ENCODE measurements at places on chromosomes 5 and 9.

DNA sequence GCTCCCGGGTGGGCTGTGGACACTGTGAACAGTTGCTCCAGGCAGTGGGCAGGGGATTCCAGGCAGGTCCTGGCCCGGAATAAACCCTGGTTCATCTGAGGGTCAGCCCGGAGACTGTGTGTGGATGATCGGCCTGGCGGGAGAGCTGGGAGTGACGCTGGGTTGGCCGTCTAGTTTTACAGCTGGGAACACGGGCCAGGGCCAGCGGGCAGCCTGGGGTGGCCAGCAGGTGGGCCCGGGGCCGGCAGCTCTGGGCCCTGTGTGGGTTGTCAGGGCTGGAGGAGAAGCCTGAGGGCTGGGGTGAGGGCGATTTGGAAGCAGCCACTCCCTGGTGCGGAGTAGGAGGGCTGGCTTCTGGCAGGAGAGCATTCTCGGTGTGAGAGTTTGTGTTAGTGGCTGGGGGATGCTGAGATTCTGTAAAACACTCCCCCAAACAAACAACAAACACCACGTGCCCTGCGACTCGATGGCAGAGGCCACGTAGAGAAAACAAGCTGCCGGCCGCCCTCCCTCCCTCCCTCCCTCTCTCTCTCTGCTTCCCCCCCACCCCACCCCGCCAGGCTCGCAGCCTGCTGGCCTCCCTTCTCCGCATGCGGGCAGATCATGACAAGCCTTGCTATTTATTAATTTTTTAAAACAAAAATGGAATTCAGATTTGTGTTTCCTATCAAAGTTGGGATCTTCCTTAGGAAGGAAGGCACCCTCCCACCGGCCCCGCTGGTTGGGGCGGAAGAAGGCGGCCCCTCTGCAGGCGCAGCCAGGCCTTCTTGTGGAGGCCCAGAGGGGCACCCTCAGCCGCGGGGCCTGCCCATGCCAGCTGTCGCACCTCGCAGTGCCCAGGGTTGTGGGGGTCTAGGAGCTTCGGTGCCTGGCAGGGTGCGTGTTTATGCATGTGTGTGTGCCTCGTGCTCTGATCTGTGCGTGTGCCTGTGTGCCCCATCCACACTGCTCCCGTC is 49.5 kb downstream of the RXRA start:
- DNase-seq, result no peak

DNA sequence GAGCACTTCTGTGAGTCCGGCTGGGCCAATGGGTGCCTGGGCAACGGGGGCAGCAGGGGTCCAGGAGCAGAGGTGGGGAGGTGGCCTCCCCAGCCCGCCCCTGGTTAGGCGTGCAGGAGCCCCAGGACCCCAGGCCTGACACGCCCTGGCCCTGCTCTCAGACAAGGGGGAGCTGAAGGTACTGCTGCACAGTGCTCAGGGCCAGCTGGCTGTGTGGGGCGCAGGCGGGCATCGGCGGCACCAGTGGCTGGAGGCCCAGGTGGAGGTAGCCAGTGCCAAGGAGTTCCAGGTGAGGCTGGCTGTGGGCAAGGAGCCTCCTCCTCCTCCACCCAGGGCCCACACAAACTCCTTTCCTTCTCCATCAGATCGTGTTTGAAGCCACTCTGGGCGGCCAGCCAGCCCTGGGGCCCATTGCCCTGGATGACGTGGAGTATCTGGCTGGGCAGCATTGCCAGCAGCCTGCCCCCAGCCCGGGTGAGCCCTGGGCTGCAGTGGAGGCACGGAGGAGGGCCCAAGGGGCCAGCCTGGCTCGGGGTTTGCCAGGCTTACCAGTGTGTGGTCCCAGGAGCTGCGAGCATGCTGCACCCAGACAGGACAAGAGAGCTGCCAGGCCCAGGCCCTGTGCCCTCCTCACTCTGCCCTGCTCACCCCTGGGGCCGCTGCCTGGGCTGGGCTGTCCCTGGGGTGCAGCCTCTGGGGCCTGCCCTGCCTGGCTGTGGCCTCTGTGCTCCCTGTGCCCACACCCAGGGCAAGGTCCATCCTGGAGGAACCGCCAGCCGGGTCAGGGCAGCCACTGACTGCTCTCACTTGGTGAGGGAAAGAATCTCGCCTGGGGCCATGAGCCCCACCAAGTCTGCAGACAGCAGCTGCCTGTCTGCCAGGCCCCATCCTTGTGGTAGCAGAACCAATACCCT is 7.0 kb downstream of the MAMDC4 start:
- peak; percentile 48 for DNase-seq

- DNase-seq, result no peak
Observed at GRCh38 chr9:120924698-120925534, 1.7 kb downstream of the TRAF1 start.

DNA sequence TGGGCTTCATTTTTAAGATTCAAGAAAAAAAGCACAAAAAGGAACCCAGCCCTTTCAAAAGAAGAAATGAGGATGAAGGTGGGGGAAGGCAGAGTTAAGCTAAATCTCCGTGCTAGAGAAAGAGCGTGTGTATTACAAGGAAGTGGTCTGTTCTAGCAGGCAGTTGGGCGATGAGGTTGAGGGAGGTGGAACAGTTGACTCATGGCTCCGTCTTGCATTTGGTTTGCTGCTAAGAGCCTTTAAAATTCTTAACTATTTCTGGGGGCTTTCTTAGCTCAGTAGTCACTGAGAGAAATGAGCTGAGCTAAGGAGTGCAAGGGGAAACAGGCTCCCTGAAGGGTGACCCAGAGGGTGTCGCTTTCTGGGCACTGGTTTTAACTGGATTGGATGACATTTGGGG is 117.4 kb downstream of the GCNT1 start:
- DNase-seq, result peak; percentile 25

DNA sequence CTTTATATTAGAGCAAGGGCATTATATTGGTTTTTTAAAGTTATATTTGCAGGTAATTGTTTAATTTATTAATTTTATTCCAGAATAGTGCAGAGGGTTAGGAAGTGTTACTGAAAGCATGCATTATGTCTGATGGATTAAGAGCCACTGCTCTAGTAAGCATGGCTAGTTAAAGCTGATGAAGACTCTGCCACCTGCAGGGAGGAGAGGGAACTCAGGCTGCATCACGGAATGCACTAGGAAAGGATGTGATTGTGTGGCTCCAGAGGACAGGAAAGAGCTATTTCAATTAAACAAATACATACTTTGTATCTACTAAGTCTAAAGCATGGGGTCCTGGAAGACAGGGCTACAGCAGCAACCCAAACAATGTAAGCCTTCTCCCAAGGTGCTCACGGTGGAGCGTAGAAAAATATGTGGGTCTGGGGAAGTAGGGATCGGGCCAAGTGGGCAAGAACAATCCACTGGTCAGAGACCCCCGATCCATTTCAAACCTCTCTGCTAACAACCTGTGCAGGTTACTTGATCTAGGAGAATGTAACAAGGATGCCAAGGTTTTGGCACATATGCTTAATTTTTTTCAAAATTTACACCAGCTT is 15.3 kb upstream of the GRXCR2 start:
- peak; percentile 73 for DNase-seq

GRCh38 chr5:72599519-72600370 is 92.5 kb upstream of the ZNF366 start:
- no peak for DNase-seq

- DNase-seq, result no peak
Observed at GRCh38 chr5:158816011-158816696, 283.6 kb downstream of the EBF1 start.

DNA sequence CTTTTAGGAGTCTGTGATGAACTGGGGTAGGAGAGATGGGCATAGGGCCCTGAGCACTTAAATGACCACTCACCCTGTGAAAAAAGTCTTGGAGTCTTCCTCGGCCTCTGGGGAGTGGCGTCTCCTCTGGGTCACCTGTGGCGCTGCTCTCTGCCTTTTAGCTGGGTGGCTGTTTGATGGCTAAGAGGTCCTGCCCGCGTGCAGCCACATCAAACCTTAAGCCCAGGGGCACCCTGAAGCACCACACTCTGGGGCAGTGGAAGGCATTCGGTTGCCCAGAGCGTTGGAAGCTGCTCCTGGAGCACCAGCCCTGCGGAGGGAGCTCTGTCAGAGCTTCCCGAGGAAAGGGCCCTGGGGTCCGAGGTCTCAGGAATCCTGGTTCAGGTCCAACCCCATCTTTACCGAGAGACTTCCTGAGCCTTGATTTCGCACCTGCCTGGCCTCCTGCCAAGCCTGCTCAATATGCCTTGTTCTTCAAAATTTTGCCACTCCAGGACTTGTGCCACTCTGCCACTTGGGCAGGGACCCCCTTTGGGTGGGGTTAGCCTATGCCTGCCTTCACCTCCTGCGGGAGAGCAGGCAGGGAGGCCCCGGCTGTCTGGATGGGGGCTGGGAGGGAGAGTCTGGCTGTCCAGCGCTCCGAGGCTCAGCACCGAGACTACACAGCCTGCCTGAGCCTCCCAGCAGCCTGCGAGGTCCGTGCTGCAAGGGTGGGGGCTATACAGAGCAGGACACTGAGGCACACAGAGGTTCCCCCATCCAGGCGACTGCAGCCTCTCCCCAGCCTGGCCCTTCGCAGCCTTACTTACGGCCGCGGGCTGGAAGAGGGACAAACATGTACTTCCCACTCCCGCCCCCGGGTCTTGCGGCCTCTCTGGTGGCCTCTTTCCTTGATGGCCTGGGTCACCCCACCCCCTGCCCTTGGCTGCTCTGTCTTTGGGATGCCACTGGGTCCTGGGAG is 63.4 kb upstream of the RNU6ATAC start:
- no peak for DNase-seq

DNA sequence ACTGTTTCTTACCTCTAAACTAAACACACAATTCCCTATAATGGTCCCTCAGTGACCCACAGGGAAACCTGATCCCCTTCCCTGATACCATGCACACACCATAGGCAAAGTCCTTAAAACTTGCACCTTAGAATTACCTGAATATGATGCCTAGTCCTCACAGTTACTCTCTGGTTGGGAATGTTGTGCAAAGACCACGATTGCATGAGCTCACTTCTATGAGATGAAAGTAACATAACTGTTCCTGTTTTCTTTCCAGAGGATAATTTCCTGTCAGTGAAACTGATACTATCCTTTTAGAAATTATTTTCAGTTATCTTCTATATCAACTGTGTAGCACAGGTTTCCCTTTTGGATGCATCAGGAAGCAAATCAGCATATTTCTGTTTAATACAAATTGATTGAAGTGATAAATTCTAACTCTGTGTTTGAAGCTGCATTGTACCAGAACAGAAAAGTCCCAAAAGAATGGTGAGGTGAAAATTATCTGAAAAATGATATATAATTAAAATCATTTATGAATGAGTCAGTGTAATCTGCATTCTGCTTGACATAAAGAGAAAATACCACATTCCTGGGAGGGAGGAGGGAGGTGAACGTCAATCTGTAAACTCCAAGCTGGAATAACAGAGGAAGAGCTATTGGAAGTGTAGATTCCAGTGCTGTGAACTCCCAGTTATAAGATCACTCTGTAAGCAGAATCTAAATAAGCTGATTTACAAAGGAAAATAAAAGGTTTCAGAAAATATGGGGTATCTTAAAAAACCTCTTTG is 51.2 kb upstream of the TNFAIP8 start:
- no peak for DNase-seq

GRCh38 chr5:122420091-122420490 is 108.1 kb downstream of the SNCAIP start:
- DNase-seq, result no peak

DNA sequence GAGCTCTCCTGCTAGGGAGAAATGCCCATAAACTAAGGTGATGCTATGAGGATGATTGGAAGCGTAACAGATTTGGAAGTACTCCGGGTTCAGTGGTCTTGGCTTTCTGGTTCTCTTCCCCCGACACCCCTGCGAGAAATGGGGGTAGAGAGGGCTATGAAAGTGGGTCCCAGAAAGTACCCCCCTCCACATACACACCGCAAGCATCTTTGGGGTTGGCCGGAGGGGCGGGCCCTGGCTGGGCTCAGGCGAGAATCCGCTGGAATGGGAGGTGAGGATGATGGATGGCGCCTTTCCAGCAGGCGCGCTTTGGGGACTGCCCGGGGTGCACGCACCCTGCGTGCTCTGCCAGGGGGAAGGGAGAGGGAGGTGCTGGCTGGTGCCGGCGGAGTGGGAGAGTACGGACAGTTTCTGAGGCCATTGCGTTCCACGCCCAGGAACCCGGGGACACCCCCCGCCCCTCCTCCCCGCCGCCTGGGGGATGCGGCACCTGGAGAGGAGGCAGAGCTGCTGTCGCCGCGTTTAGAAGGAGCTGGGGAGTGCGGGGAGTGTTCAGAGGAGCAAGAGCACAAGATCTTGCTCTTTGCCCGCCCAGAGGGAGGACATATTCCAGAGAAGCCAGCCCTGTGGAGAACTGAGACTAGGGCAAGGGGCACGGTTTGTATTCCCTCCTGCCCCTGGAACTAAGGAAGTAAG is 1.9 kb downstream of the PCSK5 start:
- DNase-seq, result no peak

DNA sequence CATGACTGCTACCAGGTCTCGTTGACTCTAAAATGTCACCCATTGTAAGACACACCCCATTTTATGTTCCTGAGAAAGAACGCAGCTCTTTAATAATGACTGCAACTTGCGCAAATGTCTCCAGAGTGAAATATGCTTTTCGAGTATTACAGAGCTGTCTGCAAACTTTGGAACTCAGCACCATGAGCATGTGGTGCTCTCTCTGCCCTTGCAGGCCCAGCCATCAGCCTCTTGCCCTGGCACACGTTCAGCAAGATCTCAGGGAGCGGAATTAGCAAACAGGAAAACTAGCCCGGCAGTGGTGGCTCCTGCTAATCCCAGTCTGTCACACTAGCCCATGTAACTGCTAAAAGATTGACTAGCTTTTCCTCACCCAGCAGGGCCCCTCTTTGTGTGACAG is 114.5 kb upstream of the SLC1A3 start:
- DNase-seq, result no peak
